Brain (organoid and tissue), 16 donors: ENCODE measurements at places on chromosomes 5 and 9.

GRCh38 chr5:139014726-139015125 is 139.6 kb upstream of the LRRTM2 start:
- no peak for DNase-seq

DNA sequence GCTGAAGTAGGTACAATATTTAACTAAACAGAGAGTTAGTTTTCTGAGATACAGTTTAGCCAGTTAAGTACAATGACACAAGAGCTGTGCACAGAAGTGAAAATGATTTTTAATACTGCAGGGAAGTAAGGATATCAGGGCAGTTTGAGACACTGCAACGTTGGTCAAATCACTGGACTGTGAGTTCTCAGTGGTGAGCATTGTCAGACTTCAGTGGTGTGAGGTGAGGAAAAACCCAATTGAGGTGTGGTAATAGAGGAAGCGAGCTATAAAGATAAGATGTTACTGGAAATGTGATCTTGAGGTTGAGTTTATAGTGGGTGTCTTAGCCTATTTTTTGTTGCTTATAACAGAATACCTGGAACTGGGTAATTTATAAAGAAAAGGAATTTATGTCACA is 12.8 kb upstream of the FBXL7 start:
- no peak for DNase-seq

- no peak for DNase-seq
These were observed 444.3 kb upstream of the CLINT1 start for GRCh38 chr5:158303275-158303674.

- DNase-seq, result peak; percentile 51
These were observed 129.5 kb downstream of the NIPBL start for GRCh38 chr5:37005946-37006540.

- no peak for DNase-seq
These were observed 9.1 kb downstream of the BRD3 start for GRCh38 chr9:134058716-134059115.
